ENCODE measurements at places on chromosomes 5 and 9. TPM values are rescaled to one million over a fixed set of nuclear protein-coding genes. Genes with fewer than 3 reads are reported as not detected.

GRCh38 chr5:95426227-95426626 is 35.1 kb downstream of the FAM81B start:
- no peak for DNase-seq

GRCh38 chr9:7342229-7342628 is 457.3 kb downstream of the DMAC1 start:
- DNase-seq: peak; percentile 17

GRCh38 chr5:65252977-65253376 is 228.7 kb downstream of the ADAMTS6 start:
- DNase-seq: no peak

DNA sequence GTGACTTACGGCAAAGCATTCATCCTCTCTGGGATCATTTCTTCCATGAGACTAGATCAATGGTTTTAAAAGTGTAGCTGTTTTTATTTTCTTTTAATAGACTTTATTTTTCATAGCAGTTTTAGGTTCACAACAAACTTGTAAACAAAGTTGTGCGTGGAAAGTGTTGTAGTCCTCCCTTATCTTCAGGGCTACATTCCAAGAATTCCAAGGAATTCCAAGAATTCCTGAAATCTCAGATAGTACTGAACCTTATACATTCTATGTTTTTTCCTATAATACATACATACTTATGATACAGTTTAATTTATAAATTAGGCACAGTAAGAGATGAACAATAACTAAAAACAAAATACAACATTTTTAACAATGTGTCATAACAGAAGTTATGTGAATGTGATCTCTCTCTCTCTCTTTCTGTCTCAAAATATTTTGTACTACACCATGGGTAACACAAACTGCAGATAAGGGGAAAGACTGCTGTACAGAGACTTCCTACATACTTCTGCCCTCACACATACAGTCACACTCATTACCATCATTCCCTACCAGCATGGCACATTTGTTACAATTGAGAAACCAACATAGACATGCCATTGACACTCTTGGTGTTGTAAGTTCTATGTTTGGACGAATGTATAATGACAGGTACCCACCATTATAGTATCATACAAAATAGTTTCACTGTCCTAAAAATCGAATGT is 1933.2 kb upstream of the WWC1 start:
- DNase-seq: no peak

The TLE1 gene
- polyA plus RNA-seq: 82.9 TPM

DNA sequence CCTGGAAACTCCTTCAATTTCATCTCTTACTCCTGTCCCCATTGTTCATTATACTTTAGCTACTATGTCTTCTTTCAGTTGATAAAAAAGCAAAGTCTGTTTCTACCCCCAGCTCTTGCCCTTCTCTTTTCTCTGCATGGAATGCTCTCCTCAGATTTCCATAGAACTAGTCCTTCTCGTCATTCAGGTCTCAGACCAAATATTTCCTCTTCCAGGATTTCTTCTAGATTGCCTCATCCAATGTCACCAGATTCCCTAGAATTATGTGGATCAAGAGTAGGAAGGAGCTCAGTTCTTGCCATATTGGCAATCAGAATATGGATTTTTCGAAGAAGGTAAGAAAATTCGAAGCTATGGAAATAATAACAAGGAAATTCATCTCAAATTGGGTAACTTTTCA is 176.1 kb downstream of the GABRG2 start:
- DNase-seq: no peak

DNA sequence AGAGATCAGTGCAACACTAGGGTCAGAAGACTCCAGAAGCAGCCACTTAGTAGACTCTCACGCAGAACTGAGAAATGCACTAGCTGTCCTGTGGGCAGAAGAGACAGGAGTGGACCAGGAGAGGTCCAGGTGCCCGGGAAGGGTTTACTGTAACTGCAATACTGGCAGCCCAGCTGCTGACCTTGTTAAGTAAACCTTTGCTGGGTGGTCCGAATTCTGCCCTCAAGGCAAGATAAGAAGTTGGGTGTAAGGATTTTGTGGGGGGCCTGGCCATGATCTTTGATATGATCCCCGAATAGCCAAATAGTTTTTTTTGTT is 91.3 kb downstream of the PDE6A start:
- no peak for DNase-seq

DNA sequence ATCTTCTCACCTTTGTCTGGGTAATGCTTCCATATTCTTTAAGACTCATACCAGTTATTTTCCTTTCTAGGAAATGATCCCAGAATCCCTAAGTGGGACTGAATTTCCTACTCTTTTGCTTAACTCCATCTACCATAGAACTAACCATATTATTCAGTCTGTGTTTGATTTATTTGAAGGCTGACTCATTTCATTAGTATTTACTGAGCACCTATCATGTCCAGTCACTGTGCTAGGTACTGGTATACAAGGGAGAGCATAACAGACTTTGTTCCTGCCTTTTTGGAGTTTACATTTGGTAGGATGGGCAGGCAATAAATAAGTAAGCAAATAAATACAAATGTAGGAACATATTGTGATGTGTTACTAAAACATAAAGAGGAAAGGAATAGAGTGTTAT is 4.3 kb downstream of the NPR2 start:
- no peak for DNase-seq

- DNase-seq: no peak
These were observed 43.4 kb downstream of the COL15A1 start for GRCh38 chr9:98986866-98987651.

DNA sequence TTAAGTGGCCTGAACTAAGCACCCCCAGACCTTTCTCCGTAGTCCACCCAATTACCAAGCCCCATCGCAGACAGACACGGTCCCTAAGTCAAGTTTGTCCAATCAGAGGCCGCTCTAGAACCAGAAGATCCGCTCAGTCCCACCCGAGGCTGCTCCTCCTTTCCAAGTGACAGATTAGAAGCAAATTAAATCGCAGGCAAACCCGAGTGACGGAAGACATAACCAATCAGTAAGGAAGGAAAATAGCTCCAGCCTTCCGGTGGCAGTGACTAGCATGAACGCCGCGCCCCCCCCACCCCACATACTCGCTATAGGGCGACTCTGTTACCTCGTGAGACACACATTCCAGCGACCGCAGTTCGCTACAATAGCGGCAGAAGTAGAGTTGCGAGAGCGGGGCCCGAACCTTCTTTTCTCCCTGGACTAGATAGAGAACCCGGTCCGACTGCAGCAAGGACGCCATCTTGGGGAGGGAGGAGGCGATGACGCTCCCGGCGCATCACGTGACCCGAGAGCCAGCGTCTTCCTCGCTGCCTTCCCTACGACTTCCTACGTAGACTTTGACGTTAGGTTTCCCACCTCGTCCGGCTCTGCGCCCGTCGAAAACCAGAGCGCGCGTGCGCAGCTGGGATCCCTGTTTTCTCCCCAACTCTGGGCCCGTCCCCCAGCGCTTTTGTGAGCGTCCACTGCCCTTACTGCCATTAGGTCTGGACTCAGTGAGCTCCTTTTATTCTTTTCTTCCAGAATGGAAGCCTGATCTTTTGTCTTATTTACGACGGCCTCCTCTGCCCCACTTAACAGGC is at the start of gene DCTN4:
Gene DCTN4 (minus strand): TSS at position 487 of the 803 bp plus-strand sequence. CDS start 24 bp downstream, at position 463.
- peak; percentile 99 for DNase-seq

GRCh38 chr5:134003064-134003816 is 1.5 kb downstream of the VDAC1 start:
- no peak for DNase-seq

The WDR38 gene
- polyA plus RNA-seq: not detected

DNA sequence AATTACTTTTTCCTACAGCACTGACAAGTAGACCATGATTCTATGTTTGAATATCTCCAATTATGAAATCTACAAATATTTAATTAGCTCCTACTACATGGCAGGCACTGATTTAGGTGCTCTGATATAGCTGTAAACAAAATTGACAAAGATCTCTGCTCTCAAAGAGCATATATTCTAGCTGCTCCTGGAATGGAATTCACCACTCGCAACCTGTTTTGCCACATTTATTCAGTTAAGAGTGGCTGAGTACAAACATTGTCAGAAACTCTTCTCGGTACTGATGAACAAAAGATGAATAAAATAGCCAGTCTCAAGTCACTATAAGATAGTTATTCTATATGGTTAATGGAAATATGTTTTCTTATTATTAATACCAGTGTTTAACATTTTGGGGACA is 114.2 kb upstream of the PDE4D start:
- DNase-seq: no peak

GRCh38 chr5:173823721-173824567 is 64.2 kb upstream of the CPEB4 start:
- no peak for DNase-seq

The PCDHGB7 gene
- polyA plus RNA-seq: 6.1 TPM

The SHOC1 gene
- not detected for polyA plus RNA-seq

- DNase-seq: no peak
These were observed 146.7 kb downstream of the ROR2 start for GRCh38 chr9:91803151-91803940.

- DNase-seq: no peak
These were observed 269.2 kb upstream of the TNC start for GRCh38 chr9:115386963-115387770.

The SPATA31E1 gene
- polyA plus RNA-seq: not detected

DNA sequence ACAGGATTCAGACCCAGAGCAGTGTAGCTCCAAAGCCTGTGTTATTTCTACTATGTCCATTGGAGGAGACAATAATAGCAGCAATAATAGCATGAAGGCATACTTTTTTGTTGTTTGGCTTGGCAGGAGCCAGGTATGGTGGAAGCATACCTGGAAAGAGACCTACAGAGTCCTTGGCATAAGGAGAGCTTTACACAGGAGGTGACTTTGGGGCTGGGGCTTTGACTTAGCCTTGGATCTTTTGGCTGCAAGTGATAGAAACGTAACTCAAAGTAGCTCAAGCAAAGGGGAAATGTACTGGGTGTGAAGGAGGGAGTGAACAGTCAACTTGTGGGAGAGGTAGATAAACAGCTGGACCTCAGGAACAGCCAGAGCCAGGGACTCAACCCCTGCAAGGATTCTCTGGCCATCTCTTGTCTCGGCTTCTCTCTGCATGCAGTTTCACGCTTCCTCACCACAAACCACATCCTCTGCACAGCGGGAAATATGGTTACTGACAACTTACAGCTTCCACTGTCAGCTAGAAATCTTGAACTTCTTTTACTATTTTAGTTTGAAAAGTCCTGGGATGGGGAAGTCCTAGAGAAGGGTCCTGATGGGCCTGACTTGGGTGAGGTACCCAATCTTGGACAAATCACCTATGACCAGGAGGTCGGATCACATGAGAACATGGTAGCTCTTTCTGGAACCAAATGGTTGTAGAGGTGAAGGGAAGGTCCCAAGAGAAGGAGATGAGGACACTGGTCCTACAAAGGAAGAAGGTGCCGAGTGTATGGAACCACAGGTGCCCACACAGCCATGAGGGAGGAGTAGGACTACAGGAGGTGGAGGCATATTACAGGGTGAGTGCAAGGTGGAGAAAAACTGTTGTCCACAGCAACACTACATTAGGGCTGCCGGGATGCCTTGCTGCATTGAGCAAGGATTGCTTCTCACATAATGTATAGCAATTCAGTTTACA is 47.0 kb upstream of the TGFBR1 start:
- no peak for DNase-seq

The ZNF782 gene
- 1.8 TPM for polyA plus RNA-seq

DNA sequence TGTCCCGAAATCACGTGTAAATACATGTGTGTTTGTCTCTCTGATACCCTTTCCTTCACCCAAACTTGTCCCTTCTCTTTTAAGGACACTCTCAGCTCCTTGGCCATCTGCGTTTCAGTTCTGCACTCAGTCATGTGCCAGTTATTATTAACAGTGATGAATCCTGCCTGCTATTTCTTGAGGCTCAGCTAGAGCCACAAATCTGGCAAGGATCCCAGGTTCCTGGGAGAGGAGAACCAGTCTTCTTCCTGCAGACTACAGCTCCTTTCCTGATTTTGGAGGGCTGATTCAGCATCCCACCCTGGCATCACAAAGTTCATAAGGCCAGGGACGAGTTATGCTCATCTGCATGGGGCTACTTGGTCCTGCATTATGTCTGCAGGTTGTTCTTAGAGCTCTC is 5.6 kb downstream of the MAMDC2 start:
- peak; percentile 63 for DNase-seq

The TOR2A gene
- polyA plus RNA-seq: 22.1 TPM

The CCDC180 gene
- 1.4 TPM for polyA plus RNA-seq

- DNase-seq: no peak
These were observed 74.8 kb downstream of the ABCA1 start for GRCh38 chr9:104853159-104853558.

- DNase-seq: no peak
These were observed 180.0 kb downstream of the SPATA31D1 start for GRCh38 chr9:82168585-82168984.

DNA sequence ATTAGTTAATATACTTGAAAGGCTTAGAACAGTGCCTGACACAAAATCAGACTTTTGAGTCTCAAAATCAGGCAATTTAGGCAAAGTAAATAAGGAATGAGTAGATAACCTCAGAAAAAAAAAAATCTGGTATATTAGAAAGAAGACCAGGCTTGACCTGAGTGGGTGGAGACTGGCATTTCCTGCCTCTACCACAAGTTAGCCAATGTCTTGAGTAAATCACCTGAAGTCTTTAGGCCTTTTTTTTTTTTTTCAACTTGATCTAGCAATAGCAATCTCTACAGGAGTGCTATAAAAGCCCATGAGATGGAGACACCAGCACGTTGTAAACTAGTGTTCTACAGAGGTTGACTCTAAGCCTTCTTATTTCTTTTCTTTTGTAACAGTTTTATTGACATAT is 104.2 kb upstream of the RASEF start:
- no peak for DNase-seq

GRCh38 chr9:96398582-96399324 is 15.2 kb upstream of the SLC35D2 start:
- no peak for DNase-seq

DNA sequence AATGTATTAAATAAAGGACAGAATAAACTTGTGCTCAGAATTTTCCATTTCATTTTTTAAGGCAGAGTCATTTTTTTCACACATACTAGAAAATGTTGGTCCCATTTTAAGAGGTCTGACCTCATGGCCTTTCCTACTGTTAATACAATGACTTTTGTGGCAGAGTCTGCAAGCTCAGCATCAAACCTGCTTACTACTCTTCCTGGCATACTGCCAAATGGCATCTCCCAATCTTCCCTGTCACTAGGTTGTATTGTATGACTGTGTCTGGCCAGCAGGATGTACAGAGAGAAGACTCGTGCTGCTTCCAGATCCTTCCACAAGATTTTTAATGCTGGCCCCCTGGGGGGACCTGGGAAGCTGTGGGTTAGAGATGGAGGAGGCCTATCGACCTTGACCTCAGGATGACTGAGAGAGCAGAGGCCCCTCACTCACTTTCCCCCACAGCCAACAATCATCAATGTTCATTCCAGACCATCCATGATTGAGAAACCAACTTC is 64.7 kb downstream of the BARX1 start:
- no peak for DNase-seq

DNA sequence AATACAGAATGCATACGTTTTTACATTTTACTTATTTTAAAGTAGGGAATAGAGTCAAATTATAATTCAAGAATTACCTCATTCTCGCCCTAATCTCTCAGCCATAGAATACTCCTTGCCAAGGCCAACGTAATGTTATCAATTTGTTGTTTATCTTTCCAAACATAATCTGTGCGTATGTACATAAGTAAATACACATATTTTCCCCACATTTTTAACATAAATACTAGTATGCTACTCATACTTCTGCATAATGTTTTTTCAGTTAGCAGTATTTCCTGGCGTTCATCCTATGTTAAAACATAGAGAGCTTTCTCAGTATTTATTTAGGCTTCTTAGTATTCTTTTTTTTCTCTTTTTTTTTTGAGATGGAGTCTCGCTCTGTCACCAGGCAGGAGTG is 28.8 kb downstream of the RBM27 start:
- peak; percentile 6 for DNase-seq

The PCDHGC4 gene
- 31.8 TPM for polyA plus RNA-seq

All from brain (organoid and tissue), 16 donors.